Suppressor macrophage (primary cell): ENCODE measurements at places on chromosomes 16 and 17.
A peak's percentile ranks its signal among the peaks of the same experiment; 100 is the strongest.

DNA sequence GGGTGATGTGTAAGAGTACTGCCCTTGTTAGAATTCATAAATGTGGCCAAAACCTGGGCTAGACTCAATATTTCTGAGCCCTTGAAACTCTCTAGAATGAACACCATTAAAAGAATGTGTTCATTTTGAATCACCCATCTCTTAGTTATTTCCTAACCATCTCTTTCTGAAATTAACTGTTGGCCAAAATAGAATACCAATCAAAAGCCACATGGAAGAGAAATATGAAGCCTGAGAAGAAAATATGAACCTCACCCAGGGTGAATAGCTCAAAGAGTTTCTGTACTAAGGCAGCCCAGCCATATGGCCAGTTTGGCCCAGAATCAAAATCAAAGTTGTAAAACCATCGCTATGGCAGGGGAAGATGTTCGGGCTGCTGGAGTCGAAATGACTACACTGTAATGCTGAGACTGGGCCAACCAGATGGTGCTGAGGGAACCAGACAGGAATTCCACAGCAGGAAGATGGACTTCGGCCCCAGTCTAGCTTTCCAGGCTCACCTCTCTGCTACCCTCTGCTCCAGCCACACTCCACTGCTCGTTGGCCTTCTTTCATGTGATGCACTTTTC lies 154.3 kb upstream of the ZFHX3 start:
- DNase-seq = no peak

- DNase-seq = peak; percentile 90
These were observed 3.4 kb upstream of the HEXD start for GRCh38 chr17:82414548-82415281.

DNA sequence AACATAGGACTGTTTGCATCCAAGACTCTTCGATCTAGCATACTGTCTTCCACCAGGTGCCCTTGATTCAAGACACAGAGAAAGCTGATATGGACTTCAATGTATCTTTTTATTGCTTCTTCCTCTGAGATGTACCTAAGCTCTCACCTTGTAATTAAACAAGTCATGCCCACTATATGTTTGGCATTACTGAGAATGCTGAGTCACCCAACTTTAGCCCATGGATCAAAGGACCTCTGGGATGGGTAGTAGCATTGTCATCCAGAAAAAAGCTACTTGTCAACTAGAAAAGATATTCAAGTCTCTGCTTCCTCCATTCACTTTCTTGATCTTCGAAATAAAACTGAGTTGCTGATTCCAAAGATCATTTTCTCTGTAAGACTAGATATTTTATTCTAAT lies 37.8 kb downstream of the CDH8 start:
- no peak for DNase-seq

DNA sequence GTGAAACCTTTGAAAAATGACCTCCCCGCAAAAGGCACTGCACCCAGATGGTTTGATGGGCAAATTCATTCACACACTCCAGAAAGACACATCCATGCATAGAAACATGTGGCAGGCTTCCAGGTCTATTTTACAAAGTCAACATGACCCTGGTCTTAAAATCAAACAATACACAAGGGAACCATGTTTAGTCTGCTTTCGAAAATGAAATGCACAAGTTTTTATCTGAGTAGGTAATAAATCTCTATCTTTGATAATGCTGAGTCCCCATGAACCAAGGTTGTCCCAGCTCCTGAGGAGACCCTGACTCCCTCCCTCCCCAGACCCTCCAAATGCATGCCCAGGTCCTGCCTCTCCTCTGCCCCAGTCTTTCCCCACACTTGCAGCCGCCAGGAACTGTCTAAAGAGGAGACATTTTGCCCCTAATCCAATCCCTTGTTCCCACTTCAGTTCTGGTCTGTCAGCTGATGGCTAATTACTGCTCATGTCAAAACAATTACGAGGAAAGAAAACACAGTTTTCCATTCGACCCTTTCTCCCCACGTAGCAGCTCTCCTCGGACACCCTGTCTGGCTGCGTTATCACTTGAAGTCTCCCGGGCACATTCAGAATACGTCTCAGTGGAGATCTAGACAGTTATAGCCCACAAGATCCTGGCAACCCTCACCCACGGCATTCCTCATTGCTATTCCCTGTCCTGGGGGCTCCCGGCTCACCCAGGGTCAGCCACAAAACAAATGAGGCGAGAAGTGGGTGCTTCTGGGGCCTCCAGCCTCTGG lies 68.8 kb upstream of the RCVRN start:
- no peak for DNase-seq

DNA sequence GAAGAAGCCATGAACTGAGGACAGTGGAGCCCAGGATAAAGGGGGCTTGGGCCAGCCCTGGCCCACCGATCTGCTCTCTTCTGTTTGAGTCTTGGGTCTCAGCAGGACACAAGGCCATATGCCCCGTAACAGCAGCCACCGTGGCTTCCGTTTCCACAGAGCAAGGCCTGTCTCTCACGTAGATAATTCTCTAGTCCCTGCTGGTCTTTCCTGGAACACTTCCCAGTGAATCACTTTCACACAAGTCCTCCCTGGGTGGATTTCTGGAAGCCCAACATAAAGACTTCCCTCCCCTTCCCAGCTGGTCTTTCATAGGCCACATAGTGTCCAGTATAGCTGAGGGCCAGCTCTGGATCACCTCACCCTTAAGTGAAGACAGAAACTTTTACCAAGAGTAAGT lies 19.9 kb upstream of the C16orf78 start:
- no peak for DNase-seq
